Left renal pelvis (tissue), 4 donors: ENCODE measurements at places on chromosomes 13 and 19. TPM values are rescaled to one million over a fixed set of nuclear protein-coding genes. Genes with fewer than 3 reads are reported as not detected.

DNA sequence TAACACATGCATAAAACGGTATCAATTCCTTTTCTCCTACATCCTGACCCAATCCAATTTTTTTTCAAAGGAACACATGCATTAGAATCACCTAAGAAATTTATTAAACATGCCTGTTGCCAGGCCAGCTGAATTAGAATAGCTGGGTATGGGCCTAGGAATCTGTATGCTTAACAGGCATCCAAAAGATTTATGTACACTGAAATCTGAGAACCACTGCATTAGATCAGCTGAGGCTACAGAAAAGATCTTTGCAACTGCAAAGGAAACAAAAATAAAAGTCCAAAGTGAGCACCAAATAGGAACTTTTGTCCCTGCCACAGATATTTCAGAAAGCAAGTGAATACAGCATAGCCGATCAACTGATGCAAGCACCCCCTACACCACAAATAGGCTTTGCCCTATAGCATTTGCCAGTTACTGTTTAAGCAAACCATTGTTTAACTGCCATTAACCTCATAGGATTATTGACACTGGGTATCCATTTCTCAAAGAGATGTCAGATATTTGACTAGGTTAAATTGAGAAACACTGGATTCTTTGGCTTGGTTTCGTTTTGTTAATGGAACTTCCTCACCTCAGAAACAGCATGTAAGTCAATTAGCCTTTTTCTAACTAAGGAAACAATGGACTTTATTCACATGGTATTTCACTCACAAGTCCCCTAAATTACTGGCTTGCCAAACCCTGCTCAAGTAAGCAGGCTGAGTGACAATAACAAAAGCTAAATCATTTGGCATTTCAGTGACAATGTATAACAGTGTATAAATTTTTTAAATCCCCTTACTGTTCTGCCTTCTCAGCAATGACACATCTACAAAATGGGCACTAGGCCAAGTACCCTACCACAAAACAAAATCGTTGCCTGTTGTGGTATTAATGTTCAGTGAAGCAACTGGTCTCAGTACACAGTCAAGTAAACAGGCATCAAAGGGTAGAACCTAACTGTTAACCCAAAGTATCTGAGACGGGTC is 67.8 kb downstream of the SUCLA2 start:
- DNase-seq: no peak

- no peak for DNase-seq
Measured at GRCh38 chr13:33978653-33979052, 160.7 kb downstream of the RFC3 start.

Gene KLF2
- 24.1 TPM for polyA plus RNA-seq

GRCh38 chr19:29945433-29945832 is 3.4 kb downstream of the URI1 start:
- DNase-seq: no peak

Gene EHD2
- 32.1 TPM for polyA plus RNA-seq
